Muscle of back (tissue), 13 donors: ENCODE measurements at places on chromosomes 5 and 9. TPM values are rescaled to one million over a fixed set of nuclear protein-coding genes. Genes with fewer than 3 reads are reported as not detected.

GRCh38 chr9:70753311-70753710 is 338.9 kb upstream of the KLF9 start:
- DNase-seq: no peak

DNA sequence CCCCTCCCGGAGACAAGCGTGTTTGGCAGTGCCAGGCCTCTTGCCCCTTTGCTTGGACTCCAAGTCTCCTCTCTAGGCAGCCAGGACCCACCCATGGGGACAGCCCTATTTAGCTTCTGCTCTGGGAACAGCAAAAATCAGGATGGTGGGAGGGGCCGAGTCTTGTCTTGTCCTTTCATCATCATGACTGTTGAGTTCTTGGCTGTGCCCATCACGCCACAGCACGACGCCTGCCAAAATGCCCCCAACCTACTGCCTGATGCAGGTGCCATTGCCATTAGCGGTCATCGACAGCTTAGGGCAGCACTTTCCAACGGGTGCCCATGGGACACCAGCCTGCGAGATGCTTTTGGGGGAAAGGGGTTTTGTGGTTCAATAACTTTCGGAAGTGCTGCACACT is 18.9 kb downstream of the PLPP7 start:
- DNase-seq: no peak

DNA sequence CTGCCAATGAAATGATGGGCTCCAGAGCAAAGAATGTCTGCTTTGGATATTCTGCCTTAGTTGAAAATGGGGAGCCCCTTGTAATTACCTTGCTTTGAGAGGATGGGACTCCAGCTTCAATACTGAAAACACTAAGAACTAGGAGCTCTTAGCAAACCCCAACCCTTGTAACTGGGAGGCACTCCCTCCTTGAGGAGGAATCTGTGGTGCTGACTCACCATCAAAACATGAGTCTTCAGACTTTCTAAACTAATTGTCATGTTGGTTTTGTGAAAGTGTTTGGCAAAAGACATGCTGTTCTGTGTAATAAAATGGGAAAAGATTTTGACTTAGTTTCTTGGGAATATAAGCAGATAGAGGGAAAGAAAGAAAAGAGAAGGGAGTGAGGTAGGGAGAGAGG is 91.9 kb upstream of the PTPRD start:
- DNase-seq: no peak

DNA sequence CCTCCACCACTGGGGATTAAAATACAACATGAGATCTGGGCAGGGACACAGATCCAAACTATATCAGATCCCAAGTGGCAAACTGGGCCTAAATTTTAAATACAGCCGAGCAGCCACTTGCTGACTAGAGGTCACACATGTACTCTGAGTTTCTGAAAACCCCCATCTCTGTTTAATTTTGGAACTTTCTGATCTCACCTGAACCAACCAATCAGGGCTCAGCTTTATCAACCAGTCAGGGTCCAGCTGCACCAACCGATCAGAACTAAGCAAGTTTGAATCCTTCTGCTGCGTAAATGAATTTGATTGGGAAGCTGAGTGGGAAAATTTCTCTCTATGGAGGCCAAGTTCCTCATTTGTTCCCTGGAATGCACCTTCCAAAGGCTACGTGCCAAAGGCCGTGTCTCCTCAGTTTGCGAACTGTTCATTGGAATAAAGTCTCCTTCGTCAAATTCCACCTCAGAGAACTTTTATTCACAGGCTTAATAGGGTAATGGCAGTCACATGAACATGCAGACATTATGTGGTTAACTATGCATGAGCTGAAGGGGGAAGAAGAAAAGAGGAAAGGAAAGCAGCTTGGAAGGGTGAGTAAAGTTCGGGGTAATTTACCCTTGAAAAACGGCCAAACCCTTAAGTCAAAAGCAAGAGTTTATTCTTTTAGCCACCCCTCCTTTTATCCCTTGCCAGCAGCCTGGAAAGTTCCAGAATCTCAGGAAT is 3.7 kb downstream of the CD180 start:
- DNase-seq: peak; percentile 50

- DNase-seq: peak; percentile 26
These were observed 87.5 kb upstream of the SARDH start for GRCh38 chr9:133825555-133826218.

- DNase-seq: no peak
These were observed 145.4 kb upstream of the PITX1 start for GRCh38 chr5:135179308-135179980.

GRCh38 chr5:176391479-176391878 is 2.9 kb downstream of the HIGD2A start:
- no peak for DNase-seq

DNA sequence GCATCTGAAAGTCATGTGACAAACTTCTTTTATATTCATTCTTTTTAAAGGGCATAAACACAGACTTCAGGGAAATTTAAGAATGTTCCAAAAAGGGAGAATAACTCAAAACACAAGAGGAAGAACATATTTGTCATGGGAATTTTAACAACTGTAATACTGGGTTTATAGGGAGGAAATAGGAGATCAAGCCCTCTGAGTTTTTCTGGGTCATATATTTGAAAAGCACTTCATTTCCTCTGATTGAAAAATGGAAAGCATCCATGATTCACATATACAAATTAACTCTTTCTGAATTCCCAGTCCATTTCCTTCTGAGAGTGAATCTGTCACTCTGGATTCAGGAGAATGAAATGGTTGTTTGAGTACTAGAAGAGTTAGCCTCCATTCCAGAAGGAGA is 26.8 kb downstream of the LURAP1L start:
- DNase-seq: no peak

GRCh38 chr5:137263371-137264005 is 235.6 kb downstream of the SPOCK1 start:
- no peak for DNase-seq

- no peak for DNase-seq
These were observed 13.6 kb downstream of the ARHGAP26 start for GRCh38 chr5:142783601-142784341.

- peak; percentile 49 for DNase-seq
These were observed 10.5 kb upstream of the IRF1 start for GRCh38 chr5:132500931-132501628.

DNA sequence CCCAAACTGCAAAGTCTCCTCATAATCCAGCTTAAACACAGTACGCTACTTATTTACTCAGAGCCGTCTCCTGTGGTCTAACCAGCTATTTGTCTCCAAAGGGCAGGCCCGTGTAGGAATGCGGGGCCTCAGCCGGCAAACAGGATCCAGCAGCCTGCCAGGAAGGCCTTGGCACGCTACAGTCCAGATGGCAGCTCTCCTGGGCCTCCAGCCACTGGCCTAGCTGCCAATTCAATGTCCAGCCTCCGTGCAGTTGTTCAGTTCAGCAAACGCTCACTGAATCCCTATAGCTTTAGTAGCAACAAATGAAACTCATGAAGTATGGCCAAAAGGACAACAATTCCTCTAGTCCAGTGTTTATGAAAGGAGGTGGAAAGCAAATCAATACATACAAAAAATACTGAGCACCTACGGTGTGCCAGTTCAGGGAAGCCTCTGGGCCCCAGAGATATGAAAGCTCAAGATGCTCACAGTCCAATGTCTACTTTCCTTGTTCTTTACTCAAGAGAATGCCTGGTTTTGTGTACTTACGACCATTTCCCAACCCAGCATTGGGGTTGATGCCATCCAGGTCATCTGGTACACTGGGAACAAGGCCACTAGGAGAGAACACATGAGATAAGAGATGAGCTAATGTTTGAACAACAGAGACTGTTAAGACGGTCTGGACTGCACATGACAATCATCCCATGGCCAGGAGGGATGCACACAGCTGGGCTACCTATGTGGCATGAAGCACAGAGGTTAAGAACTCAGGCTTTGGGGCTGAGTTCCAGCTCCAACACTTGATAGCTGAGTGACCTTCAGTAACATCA is 8.3 kb downstream of the CDK5RAP2 start:
- peak; percentile 65 for DNase-seq

- DNase-seq: no peak
These were observed 135.0 kb downstream of the NMUR2 start for GRCh38 chr5:152270096-152270495.

- DNase-seq: no peak
These were observed 23.9 kb downstream of the RNF130 start for GRCh38 chr5:180047667-180048066.

DNA sequence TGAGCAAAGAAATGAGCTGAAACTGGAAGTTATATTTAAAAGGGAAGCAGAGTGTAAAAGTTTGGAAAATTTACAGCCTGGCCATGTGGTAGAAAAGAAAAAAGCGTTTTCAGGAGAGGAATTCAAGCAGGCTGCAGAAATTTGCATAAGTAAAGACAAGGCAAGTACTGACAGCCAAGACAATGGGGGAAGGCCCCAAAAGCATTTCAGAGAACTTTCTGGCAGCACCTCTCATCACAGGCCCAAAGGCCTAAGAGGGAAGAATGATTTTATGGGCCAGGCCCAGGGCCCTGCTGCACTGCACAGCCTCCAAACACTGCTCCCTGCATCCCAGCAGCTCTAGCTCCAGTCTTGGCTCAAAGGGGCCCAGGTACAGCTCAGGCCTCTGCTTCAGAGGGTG is 169.7 kb downstream of the GLIS3 start:
- DNase-seq: no peak

DNA sequence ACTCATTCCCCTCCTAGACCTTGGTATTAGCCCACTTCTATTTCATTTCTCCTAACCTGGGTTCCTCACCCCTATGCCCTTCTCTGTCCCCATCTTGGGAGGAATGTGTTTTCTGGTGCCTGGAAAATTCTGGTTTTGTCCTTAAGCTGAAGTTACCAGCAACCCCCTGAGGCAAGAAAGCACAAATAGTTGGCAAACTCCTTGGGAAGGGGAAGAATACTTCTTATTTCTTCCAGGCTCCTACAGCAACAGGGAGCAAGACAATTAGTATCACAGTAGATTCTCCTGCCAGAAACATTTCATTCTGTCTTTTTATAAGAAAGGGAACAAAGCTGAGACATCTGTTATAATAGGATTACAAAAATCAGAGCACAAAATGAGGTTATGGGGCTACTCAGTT is 142.5 kb downstream of the SNCAIP start:
- DNase-seq: no peak

DNA sequence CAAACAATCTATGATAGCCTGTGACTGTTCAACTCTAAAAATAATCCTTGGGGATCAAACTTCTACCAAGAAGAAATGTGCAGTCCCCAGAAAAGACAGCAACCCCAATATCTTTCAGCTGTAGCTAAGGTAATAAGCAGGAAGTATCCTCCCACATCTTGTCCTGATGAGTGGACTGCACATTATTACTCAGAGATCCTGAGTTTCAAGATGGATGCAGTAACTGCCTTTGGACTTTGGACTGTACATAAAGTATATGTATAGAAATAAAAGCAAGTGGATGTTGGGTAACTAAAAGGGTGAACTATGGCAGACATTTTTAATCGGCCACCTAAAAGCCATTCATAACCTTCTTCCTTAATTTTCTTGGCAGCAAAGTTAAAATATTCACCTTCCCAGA is 45.1 kb downstream of the SMIM23 start:
- no peak for DNase-seq

DNA sequence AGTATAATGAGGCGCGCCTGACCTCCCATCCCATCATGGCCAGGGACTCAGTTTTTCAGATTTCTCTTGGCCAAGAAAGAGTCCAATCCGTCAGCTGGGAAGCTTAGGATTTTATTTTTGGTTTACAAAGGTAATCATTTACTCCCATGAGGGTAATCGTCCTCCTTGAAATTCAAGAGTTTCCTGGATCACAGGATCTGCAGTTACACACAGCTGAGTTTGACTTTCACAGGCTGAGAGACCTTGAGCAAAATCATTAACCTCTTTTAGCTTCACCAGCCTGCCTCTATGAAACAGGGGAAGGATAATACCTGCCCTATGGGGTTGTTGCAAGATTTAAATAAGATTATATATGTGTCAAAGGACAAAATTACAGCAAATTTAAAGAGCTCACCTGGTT is 15.4 kb upstream of the AK3 start:
- DNase-seq: no peak

- DNase-seq: no peak
These were observed 30.8 kb downstream of the RASEF start for GRCh38 chr9:83032065-83032625.

GRCh38 chr9:108083796-108084352 is 594.3 kb upstream of the KLF4 start:
- no peak for DNase-seq

DNA sequence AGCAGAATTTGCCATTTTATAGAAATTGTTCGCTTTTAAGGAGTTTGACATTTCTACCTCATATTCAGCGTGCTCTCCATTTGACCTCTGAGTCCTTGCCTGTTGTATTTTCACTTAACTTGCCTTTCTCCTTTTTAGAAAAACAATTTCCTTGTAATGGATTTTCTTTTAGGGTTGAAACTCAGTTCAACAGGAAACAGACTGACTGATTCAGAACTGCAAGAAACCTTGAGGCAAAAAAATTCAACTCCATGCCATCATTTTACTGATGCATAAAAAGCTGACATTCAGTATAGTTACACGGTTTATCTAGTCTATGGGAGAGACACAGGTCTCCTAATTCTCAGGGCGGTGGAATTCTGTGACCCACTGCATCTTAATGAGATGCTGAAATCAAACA is 59.8 kb downstream of the MRPS30 start:
- no peak for DNase-seq

DNA sequence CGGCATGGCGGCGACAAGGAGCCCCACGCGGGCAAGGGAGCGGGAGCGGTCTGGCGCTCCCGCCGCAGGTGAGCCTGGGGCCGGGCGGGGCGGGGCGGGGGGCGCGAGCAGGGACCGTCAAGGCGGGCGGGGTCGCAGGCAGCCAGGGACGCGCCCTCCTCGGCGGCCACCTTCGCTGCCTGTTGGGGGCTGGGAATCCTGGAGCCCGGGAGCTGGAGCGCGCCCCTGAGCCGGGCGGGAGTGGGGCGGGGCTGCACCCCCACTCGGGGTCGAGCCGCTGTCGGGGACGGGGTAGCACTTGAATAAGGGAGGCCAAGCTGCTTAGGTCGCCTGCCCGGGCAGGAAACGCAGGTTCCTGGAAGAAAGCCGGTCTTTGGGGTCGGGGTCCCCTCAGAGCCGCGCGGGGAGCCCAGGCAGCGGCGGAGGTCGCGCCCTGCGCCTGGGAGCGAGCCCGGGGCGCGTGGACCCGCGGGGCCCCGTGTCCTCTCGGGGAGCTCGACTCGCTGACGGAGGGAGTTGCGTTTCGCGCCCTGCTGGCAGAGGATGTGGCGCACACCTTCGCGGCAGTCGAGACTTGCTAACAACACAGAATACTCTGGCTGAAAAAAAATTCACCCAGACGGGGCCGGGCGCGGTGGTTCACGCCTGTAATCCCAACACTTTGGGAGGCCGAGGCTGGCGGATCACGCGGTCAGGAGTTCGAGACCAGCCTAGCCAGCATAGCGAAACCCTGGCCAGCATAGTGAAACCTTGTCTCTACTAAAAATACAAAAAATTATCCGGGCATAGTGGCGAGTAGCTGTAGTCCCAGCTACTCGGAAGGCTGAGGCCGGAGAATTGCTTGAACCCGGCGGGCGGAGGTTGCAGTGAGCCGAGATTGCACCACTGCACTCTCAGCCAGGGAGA is 552 bp downstream of the OTULINL start:
- no peak for DNase-seq

SLC35D2 gene
- polyA plus RNA-seq: 23.2 TPM

GNA14 gene
- 3.8 TPM for polyA plus RNA-seq

RGMB gene
- polyA plus RNA-seq: 58.3 TPM

DNAI1 gene
- polyA plus RNA-seq: 0.23 TPM

ANKS6 gene
- 13.7 TPM for polyA plus RNA-seq

MYOZ3 gene
- polyA plus RNA-seq: 10.4 TPM

GPX3 gene
- 92.6 TPM for polyA plus RNA-seq
